ENCODE measurements at places on chromosomes 2 and 18.

DNA sequence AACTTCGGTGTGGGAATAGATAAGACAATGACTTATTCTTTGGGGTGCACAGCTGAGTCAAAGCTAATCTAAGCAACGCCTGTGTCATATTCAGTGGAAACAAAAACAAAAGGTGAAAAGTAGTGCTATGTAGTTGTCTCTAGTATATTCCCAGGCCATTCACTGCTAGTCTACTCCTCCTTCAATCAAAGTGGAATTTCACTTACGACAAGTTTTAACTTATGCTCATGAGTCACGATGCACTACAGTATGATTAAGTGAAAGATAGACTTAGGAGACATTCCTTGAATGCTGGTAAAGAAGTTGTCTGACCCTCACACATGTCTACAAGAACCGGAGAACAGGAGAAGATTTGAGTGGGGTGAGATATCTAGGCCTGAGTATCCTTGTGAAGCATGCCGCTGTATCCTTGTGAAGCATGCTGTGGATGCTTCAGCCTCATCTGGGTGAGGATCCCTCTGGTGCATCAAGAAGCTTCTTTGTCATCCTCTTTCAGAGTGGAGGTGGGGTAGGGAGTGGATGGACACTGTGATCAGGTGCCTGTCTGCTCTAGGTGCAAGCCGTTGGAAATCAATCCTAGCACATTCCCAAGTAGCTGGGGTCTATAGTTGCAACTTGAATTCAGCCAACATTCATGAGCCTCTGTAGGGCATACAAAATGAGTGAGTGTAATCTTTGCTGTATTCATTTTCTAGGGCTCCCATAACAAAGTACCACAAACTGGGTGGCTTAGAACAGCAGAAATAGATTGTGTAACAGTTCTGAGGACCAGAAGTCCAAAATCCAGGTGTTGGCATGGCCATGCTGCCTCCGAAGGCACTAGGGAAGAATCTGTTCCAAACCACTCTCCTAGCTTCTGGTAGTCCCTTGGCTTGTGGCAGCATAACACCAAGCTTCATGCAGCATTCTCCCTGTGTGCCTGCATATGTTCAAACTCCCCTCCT is 173.5 kb upstream of the FN1 start:
- DNase-seq, result no peak

- no peak for DNase-seq
These were observed 5.8 kb upstream of the UPP2 start for GRCh38 chr2:158095912-158096311.

GRCh38 chr2:231710799-231711676 is 2.7 kb downstream of the PTMA start:
- no peak for DNase-seq

GRCh38 chr2:233756429-233757081 is 3.5 kb upstream of the UGT1A1 start:
- no peak for DNase-seq

DNA sequence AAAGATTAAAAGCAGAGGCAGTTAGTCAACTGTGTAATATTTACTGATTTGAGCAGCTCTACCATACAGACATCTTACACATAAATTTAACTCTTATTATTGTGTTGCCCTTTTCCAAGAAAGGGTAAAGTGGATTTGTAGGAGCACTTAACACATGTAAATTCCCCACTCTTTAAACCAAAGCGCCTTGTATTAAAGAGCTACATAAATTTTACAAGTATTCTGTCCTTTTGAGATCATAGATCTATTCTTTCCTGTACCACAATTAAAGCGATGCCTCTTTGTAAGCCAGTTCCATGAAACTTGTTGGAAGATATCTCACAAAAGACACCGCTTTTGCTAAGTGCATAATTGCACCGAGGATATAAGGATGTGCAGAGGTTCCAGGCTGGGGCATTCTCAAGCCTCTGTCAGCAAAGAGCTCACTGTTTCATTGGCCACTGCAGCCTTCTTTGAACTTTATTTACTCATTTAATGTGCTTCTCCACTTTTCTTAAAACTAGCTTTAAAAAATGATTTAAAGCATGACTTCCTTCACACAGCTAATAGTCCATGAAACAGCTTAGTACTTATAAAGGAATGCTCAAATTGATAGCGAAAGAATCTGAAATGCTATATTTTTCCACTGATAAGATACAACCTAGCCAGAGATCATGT is 520.0 kb upstream of the TCF4 start:
- DNase-seq, result no peak

GRCh38 chr2:29226808-29227207 is 111.6 kb downstream of the CLIP4 start:
- DNase-seq, result no peak

DNA sequence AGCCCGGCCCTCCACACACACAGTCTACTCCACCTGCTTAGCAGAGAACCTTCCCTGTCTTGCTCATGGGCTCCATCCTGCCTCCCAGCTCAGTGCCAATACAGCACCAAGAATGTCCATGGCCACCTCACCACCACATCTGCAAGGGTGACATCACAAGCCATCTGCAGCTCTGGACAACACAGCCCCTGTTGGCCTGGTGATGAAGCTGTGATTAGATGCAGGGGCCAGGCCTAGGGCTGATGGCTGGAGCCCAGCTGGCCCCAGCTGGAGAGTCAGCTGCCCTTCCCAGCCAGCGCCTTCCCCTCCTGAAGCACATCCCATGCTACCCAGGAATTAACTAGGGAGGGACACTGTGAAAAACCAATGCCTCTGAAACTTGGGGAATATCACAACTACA is 91.1 kb downstream of the TTC32 start:
- DNase-seq, result no peak
